ENCODE measurements at places on chromosomes 12 and 14.

- no peak for DNase-seq
Observed at GRCh38 chr14:53741479-53742232, 215.0 kb downstream of the BMP4 start.

- DNase-seq: no peak
Observed at GRCh38 chr12:27787559-27787958, 7.5 kb upstream of the MANSC4 start.

GRCh38 chr12:27561535-27562350, 37.7 kb downstream of the PPFIBP1 start:
- no peak for DNase-seq

- no peak for DNase-seq
Observed at GRCh38 chr14:71541271-71541670, 391.0 kb upstream of the RGS6 start.

DNA sequence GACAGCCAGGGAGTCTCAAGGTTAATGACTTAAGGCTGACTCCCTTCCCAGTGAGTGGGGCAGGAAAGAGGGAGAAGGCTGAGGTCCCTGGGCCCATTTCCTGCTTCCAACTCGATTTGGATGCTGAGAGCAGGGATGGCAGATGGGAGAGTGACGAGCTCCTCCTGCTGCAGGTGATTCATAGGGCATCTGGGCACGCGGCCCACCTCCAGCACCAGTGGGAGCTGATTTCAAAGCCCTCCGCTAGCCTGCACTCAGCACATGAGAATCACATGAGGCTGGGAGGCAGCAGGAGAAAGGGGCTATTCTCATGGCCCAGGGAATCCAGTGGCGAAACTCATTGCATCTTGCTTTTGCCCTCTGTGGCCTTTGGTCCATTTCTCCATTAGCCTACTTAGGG, 90.8 kb downstream of the SSPN start:
- DNase-seq: no peak

- DNase-seq: peak; percentile 50
Observed at GRCh38 chr12:97745406-97746101, 282.9 kb downstream of the RMST start.

DNA sequence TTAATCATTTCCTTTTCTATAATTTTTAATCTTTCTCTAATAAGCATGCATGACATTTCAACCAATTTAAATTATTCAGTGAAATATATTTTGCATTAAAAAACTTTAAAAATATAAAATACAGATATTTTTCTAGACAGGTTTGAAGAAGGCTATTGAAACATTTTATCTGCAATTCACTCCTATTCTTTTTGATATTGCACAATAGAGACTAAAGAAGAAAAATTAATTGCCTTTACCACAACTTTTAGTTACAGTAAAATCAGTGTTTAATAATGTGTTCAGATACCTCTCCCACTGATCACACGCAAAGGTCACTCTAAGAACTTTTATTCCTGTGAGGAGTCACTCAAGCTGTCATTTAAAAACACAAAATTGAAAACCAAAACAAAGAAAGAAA, 1416.7 kb downstream of the FSCB start:
- no peak for DNase-seq

DNA sequence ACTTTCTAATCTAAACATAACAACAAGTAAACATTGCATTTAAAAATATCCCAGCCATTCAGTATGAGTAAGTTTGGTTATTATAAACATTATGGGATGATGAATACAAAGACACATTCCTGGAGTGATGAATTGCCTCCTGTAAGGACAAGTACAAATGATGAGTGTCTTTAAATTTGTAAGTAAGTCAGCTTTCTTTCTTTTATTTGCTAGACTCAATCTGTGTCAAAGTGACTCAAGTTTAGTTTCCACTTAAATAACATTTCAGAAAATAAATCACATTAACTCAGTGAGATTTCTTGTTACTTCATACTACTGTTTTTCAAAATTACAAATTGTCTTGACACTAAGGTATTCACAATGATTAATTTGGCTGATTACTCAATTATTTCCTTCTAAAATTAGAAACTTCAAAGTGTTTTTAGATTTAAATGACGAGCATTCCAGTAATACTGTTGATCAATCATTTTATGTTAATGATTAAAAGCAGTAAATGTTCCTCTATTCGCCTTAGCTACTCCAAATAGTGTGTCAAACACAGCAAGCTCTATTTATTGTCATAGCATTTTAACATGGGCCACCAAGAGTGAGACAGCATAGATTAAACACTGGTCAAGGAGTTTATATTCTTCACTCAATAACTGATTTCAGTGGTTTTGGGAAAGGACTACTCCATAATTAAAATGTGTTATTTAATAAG, 658.0 kb upstream of the MDGA2 start:
- peak; percentile 17 for DNase-seq

- no peak for DNase-seq
Observed at GRCh38 chr12:127588249-127588648, 678.7 kb upstream of the TMEM132C start.

- DNase-seq: no peak
Observed at GRCh38 chr12:115709540-115710011, 567.9 kb downstream of the MED13L start.

DNA sequence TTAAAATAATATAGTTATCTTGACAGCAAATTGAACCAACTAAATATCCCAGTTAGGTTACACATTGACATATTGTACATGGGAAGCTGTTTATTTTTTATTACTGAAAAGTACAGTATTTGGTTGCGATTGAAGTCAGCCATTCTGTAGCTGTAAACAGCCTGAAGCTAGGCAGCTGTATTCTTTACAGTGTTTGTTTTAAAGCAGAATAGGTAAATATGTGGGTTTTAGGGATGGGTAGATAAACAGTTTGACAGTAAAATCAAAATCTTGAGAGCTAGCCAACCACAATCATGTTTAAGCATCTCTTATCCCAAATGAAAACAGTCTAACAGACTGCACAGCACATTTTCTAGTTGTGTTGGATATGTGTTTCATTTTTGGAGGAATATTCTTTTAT, 45.7 kb downstream of the TTC6 start:
- DNase-seq: no peak

DNA sequence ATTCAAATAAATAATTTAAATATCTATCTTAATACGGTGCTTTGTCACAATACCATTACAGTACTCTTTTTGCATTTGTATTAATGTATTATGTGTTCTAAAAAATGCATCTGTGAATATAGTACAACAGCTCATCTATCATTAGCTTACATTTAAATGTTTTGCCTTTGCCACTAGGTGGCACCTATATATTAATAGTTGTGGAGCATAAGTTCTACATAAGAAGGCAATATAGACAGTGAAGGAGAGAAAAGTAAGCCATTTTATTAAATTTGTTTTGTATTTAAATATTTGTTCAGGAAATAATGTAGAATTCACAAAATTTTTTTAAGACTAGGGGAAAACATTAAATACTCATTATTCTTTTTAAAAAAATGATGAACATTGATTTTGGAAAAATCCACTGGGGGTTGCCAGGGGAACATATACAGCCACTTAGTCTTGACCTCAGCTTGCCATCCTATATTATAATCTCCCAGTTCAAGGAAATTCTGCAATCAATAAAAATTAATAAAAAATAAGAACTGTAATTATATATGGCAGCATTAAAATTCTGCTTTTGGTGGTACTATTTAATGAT, 9.8 kb downstream of the CCER1 start:
- peak; percentile 53 for DNase-seq

- DNase-seq: peak; percentile 2
Observed at GRCh38 chr12:129257524-129257923, 404.2 kb downstream of the GLT1D1 start.

DNA sequence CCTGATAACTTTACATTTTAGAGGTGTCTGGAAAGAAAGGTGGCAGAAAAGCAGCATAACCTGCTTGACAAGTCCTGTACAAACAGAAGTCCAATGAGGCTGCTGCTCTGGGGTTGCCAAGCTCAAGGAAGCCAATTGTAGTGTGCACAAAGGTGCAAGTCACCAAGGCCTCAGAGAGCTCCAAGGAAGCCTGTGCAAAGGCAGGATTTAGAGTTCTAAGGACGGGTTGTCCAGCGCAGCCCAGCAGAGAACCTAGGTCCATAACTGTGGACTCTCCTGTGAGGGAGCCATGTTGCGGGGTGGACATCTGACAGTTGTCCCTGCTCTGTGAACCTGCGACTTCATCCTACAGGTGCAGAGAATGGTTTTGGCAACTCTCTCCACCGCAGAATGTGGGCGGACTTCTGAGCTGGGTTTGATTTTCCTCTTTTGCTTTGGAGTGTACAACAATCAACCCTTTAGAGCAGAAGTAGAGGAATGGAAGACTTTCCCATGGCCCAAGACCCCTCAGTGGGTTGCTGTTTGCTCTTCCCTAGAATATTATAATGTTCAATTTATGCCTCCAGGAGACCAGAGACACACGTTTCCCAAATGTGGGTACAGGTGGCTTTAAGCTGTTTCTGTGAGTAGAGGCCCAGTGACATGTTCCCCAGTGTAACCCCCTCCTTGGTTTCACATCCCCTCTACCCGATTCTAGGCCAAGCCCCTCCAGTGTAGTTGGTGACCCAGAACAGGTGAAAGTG, 81.0 kb downstream of the ETV6 start:
- DNase-seq: peak; percentile 88

GRCh38 chr14:64879635-64880220, at the start of gene SPTB:
SPTB (minus strand) TSS chr14:64879907; CDS start chr14:64823094, 56,813 bp downstream.
- DNase-seq: no peak

DNA sequence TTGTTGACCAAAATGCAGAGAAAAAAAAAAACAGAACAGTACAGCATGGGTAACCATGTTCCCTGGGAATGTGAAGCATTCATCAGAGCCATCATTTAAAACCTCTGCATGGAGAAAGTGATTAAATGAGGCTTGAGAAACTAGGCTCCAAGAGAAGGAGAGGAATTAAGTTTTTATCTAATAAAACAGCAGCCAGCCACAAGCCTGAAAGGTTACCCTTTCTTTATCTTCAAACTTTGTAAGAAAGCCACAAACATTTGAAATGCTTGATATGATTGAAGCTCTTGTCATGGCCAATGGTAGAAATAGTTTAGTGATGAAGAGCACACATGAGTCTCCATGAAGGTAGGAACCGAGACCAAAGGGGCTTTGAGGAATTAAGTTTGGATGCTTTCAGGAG, 144.9 kb upstream of the SYT1 start:
- no peak for DNase-seq

GRCh38 chr14:64247195-64247594, 47.0 kb downstream of the ESR2 start:
- DNase-seq: no peak

- DNase-seq: peak; percentile 87
Observed at GRCh38 chr14:78007160-78007559, 163.0 kb upstream of the NRXN3 start.

GRCh38 chr12:51323966-51324895, at the start of gene BIN2:
BIN2 (minus strand) TSS chr12:51324174; CDS start chr12:51324102, 72 bp downstream.
- DNase-seq: no peak

DNA sequence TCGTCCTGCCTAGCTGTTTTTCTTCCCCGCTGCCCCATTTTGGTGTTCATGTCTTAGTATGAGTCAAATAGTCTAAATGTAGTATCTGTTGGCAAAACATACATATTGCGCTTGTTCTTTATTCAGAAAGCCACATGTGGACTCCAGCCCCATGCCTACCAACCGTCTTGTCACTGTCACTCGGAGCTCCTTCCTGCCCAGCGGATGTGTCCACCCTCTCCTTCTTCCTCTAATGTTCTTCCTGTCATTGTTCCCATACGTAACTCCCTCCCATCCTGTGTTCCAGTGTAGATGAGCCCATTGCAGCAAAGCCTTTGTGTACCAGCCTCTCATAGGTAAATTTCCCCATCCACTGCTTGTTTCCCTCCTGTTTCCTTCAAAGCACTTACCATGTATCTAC, 120.5 kb downstream of the TMX1 start:
- no peak for DNase-seq

- peak; percentile 22 for DNase-seq
Observed at GRCh38 chr12:21940549-21941505, at the start of gene ABCC9. ABCC9 (minus strand) TSS chr12:21941426; CDS start chr12:21936674, 4,752 bp downstream.

DNA sequence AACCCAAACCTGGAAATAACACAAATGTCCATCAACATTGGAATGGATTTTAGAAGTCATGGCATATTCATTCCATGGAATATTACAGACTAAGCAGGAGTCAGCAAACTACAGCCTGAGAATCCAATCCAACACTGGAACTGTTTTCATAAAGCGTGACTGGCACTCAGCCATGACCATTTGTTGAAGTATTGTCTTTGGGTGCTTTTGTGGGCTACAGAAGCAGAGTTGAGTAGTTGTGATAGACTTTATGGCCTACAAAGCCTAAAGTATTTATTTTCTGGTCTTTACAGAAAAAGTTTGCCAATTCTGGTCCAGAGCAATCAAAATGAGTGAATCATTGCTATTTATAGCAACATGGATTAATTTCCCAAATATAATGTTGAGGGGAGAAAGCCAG, 34.5 kb upstream of the FRS2 start:
- no peak for DNase-seq

- no peak for DNase-seq
Observed at GRCh38 chr12:4809013-4809448, 88.8 kb downstream of the GALNT8 start.
